ENCODE measurements at places on chromosomes 1 and 21.
A peak's percentile ranks its signal among the peaks of the same experiment; 100 is the strongest.

DNA sequence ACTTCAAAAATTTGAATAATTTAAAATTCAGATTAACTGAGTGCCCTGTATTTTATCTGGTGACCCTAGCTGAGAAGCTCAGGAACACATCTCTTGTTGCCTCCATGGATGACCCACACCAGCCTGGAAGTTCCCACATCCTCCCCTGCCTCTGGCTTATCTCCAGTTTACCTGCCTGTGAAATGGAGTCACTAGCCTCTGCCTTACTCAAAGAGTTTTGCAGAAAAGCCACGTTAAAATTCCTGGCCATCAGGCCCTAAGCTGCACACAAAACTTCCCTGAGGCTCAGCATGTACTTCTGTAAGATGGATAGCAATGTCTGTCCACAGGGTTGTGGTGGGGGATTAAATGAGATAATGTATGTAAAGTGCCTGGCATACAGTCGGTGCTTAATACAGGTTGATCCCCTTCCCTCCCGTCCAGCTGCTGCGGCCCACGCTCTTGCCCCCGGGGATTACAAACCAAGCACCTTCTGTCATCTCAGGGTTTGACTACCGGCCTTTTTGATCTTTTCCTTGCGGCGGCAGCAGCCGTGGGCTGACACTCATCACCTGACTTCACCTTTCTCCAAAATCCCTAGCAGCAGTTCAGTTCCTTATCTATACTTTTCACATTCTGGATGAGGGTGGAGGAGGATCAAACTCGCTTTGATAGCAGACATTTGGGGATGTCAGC lies 136.5 kb downstream of the CSMD2 start:
- DNase-seq = no peak

DNA sequence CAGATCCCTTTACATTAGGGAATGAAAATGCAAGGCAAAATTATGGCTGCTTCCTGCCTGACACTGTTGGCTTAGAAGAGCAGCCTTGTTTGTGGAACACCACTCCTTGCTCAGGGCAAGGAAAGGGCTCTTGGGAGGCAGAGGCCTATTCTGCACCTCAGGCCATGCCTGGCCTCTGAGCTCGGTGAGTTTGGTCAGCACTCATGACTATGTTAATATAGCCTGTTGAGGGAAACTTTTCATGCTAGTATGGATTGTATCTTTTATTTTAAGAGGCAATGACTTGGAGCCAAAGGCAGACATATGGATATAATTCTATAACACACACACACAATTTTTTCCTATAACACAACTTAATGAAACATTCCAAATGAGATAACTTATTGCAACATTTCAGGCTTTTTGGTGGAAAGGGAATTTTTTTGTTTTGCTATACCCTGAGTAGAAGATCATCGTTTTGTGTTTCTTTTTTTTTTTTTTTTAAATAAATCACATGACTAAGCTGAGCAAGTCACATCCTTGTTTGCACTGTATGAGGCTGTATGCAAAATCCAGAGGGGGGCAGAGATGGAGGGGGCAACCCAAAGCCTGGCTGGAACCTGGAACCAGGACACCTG lies 5.6 kb upstream of the YRDC start:
- DNase-seq = no peak

DNA sequence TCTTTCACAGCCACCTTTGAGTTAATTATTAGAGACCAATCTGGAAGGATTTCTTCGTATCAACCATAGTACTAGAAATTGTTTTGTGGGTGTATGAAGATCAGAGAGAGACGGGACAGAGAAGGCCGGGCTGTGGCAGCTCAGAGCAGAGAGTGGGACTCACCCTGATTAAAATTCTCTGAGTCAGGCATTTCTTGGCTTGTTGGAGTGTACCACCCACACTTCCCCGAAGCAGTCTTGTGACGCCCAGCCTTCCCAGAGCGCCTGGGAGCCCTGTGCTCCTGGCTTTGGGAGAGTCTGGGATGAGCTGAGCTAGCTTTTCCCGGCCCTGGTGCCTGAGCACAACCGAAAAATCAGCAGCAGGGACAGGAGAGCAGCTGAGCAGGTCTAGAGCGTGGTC lies 19.4 kb downstream of the PLEKHM2 start:
- no peak for DNase-seq

- DNase-seq = no peak
Observed at GRCh38 chr1:220045356-220046051, 801 bp downstream of the EPRS1 start.

GRCh38 chr1:206672011-206672688 lies 12.6 kb upstream of the MAPKAPK2 start:
- DNase-seq = no peak

DNA sequence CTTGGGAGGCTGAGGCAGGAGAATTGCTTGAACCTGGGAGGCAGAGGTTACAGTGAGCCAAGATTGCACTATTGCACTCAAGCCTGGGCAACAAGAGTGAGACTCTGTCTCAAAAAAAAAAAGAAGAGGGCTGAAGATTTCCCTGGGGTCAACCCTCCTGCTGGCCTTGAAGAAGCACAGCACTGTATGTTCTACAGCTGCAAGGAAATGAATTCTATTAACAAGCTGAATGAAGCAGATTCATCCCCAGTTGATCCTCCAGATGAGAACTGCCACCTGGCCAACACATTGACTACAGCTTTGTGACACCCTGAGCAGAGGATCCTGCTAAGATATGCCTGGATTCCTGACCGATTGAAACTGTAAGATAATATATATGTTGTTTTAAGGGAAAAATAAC lies 129.5 kb downstream of the ADSS2 start:
- no peak for DNase-seq

- no peak for DNase-seq
Observed at GRCh38 chr1:160082926-160083325, 1.6 kb downstream of the KCNJ9 start.

- DNase-seq = no peak
Observed at GRCh38 chr1:16076031-16076864, 2.8 kb upstream of the FAM131C start.

GRCh38 chr1:153543736-153544135 lies 1.9 kb downstream of the S100A4 start:
- DNase-seq = no peak

DNA sequence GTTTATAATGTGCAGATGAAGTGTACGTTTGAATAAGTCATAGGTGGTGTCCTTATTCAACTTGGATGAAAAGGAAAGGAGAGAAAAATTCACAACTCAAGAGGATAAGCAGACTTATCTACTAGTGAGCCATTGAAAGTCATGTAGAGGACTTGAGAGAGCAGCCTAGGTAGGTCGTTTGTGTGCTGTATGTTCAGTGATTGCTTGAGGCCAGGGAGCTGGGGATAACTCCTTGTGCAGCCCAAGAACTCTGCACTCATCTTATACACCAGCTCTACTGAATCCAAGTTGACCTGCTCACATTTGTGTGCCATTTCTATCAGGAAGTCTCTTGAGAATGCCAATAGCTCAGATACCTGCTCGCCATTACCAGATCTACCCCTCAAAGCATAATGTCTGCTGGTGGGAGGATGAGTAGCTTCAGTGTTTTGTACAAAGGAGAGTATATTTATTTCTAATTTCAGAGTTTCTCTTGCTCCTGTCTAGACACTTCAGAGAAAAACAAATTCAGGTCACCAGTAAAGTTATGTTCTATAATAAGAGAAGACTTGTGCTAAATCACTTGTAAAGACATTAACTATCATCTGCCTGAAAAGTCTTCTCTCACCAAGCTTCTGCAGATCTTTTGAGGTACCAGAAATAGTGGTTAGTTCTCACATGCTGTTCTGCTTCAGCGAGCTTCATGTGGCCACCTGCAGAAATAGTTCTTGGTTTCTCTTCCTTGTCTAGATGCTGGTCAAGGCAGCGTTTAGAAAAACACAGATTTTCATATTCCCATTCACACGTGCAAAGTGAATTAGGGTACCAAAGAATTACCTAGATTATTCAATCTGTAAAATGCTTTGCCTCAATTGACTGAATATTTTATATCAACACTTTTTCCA lies 10.8 kb downstream of the S1PR1 start:
- no peak for DNase-seq

DNA sequence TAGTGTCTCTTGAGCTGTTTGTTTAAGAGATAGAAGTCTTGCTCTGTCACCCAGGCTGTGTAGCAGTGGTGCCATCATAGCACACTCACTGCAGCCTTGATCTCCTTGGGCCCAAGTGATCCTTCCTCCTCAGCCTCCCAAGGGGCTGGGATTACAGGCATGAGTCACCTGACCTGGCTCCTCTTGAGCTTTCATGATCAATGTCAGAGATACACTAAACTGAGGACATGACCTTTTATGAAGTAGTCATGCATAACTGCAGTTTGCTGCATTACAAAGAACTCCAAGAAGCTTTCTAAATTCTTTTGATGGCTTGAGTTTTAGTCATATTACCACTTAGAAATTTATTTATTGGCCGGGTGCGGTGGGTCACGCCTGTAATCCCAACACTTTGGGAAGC lies 77.7 kb downstream of the CC2D1B start:
- no peak for DNase-seq

DNA sequence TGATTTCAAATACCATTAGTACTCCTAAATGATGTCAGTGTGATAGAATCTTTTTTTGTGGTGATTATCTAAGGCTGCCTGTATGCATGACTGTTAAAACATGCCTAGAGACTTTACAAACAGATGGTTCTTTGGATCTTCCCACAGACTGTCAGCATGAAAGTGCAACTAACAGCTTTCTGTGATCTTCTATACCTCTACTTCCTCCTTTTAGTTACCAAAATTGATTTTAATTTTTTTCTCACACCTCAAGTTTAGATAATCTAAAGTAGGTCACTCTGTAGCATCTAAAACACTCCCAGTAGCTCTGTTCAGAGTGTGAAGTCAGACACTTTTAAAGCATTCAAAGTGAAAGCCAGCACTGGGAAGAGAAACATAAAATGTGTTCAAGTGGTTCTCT lies 534.5 kb downstream of the PTPRC start:
- DNase-seq = no peak

GRCh38 chr1:30465096-30465495 lies 258.3 kb downstream of the MATN1 start:
- no peak for DNase-seq

GRCh38 chr1:155078469-155079209 lies at the start of gene EFNA3:
Gene EFNA3, plus strand, starts transcription at chr1:155078837. Its CDS starts 105 bp downstream, at chr1:155078942.
- DNase-seq = peak; percentile 57

GRCh38 chr1:39167632-39168209 lies 36.8 kb upstream of the MACF1 start:
- no peak for DNase-seq

DNA sequence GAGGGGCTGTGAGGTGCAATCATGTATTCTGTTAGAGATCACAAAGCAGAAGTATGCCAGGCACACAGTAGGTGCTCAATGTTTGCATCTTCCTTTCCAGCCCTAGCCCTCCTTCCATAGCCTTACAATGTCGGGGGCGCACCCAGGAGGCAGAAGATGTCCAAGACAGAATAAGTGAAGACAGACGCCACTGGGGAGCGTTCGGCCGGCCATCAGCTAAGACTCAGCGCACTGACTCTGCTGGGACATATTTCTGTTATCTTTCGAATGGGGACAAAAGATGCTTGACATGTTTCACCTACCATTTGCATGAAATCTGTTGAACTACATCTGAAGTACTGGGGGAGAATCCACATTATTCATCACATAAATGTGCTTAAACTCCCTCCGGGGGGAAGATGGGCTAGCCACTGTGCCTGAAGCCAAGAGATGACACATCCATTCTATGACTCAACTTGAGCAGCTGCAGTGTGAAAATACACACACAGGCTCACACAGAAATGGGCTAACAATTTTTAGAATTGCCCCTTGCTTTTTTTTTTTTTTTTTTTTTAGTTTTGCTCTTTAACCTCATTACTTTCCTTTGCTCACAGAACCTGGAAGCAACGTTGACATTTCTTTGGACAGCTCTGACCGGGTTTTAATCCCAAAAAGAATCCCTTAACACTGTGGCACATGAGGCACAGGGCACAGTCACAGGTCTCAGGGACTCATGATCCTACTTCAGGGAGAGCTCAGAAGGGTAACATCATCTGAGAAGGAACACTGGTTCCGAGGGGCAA lies 7.9 kb downstream of the TIAM1 start:
- DNase-seq = no peak

- no peak for DNase-seq
Observed at GRCh38 chr1:17768651-17769241, 13.6 kb downstream of the ACTL8 start.

DNA sequence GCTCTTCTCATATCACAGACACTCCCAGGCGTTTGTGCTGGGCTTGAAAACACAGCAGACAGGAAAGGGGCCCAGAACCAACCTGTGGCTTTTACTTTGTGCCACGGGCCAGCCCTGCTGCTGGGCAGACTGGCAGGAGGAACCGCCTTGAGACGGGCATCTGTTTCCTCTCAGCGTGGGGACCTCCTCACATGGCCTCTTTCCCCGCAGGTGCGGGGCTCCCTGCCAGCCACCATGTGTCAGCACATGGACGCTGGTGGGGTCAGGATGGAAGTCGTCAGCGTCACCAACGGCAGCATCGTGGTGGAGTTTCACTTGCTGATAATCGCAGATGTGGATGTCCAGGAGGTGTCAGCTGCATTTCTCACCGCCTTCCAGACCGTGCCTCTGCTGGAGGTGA lies 47.8 kb downstream of the UMODL1 start:
- no peak for DNase-seq

- DNase-seq = no peak
Observed at GRCh38 chr1:236997882-236998281, 6.4 kb downstream of the MT1HL1 start.

- DNase-seq = no peak
Observed at GRCh38 chr1:44421446-44421884, 16.4 kb downstream of the RNF220 start.

DNA sequence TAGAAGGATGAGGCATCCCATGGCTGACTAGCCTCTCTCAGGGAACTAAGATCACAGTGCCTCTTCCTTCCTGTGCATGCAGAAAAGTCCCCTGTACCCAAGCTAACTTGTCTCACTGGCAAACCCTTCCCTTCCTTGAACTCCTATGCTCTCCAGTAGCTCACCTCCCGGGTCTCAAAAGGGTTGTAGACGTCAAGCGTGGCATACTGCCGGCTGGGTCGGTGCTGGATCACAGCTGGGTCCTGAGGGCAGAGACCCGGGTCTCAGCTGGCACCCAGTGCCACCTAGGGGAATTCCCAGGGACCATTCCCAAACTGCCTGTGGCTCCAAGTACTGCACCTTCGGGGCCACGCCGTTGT lies 688 bp downstream of the SCAMP3 start:
- DNase-seq = no peak

DNA sequence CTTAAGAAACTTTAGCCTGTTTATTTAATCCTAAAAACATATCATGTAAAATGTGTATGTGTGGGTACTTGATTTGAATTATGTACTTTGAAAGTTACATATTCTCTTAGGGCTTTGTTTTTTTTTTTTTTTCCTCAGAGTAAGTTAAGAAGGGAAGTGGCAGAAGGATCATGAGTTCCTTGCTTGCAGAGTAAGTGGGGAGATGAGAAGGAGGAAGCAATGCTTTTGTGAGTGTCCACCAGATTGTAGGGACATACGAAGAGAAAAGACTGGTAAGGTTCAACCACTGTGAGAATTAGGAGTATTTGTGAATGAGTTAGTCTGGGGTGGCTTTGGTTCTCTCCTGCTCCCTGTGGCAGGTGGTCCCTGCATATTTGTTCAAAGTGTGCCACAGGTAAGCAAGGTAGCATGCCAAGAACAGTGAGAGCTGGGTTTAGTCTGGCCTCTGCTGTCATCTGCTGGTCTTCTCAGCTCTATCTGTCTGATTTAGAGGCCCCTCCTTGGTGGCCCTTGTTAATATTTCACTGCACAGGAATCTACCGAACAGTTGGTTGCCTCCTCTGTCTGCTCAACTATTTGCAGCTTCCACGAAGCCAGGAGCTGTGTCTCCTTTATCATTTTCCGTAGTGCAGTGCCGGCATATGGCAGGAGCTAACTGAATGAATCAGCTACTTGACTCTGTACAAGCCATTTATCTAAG lies 9.5 kb downstream of the DNM3 start:
- no peak for DNase-seq

- no peak for DNase-seq
Observed at GRCh38 chr1:232982238-232982944, 32.0 kb downstream of the NTPCR start.

- DNase-seq = no peak
Observed at GRCh38 chr1:204936765-204937164, 66.1 kb downstream of the NFASC start.
